ENCODE measurements at places on chromosomes 5 and 9. TPM values are rescaled to one million over a fixed set of nuclear protein-coding genes. Genes with fewer than 3 reads are reported as not detected.

GRCh38 chr5:154143211-154143641 is 47.3 kb upstream of the GALNT10 start:
- peaks cover 20% of the 10 kb centered on the region for H3K4me1 ChIP-seq
- DNase-seq: no peak
- no peaks in the 10 kb centered on the region for H3K36me3 ChIP-seq
- H3K27me3 ChIP-seq: peaks cover 28% of the 10 kb centered on the region

GRCh38 chr9:68683433-68683832 is 21.6 kb upstream of the PIP5K1B start:
- H3K27me3 ChIP-seq: peaks cover 22% of the 10 kb centered on the region
- H3K4me1 ChIP-seq: no peaks in the 10 kb centered on the region
- H3K4me3 ChIP-seq: no peak overlapping the region
- no peak for DNase-seq
- no peaks in the 10 kb centered on the region for H3K36me3 ChIP-seq

- no peak for DNase-seq
- H3K36me3 ChIP-seq: no peaks in the 10 kb centered on the region
- H3K4me1 ChIP-seq: peaks cover 6% of the 10 kb centered on the region
- no peak overlapping the region for H3K4me3 ChIP-seq
- H3K27me3 ChIP-seq: no peaks in the 10 kb centered on the region
These were observed 123.0 kb upstream of the RFX3 start for GRCh38 chr9:3648722-3649246.

TEK gene
- 0.74 TPM for total RNA-seq

DNA sequence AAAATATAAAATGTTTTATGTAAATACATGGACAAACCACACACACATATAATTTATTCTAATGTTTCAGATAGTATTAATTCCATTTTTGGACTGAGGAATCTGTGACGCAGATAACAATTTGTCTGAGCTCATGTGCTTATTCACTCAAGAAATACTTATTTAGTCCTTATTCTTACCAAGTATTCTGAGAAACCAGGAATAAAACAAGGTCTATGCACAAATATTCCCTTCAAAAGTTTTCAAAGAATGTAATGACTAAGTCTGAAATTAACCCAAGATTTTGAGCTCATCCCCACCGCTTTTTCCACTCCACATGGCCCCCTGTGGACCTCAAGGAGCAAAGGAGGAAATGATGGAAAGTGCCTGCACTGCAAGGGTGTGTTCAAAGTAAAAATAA is 1022.3 kb downstream of the EFNA5 start:
- no peaks in the 10 kb centered on the region for H3K36me3 ChIP-seq
- no peak for DNase-seq
- no peaks in the 10 kb centered on the region for H3K4me1 ChIP-seq
- no peak overlapping the region for H3K27ac ChIP-seq
- no peak overlapping the region for H3K4me3 ChIP-seq
- H3K27me3 ChIP-seq: no peaks in the 10 kb centered on the region

C5orf58 gene
- not detected for total RNA-seq

AK8 gene
- total RNA-seq: 5.5 TPM

- H3K27me3 ChIP-seq: peaks cover 4% of the 10 kb centered on the region
- H3K36me3 ChIP-seq: no peaks in the 10 kb centered on the region
- H3K4me3 ChIP-seq: no peak overlapping the region
- no peak for DNase-seq
- H3K4me1 ChIP-seq: peaks cover 16% of the 10 kb centered on the region
These were observed 835.5 kb downstream of the TLE4 start for GRCh38 chr9:80407220-80407619.

DNA sequence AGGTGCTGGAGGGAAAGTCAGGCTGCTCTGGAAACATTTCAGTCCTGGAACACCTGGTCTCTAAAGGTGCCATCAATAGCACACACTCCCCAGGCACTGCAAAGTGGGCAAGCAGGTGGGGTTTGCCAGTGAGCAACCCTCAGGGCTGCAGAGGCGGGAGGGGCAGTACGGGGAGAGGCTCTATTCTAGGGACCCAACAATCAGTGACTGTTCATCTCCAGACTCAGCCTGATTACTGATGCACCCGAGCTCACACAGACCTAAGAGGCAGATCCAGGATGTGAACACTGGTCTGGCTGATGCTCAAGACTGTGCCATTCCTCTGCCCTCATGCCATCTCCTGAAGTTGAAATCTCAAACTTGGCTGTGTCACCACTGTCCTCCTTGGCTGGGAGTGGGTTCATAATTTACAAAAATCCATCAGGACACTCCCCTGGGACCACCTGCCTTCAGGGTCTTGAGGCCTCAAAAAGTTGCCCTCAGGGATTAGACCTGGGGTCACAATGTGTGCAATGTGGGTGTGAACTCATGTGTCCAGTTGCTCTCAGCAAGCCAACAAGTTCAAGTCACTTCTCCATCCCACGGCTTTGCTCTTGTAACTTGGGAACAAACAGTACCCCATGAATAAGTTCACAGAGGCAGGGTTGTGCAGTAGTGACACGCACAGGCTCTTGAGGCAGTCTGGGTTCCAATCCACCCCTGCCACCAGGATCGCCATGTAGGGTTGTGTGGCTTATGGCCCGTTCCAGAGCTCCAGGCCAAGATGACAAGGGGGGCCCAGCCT is 19.9 kb upstream of the KCNMB1 start:
- no peak overlapping the region for H3K27ac ChIP-seq
- no peaks in the 10 kb centered on the region for H3K36me3 ChIP-seq
- no peak for DNase-seq
- H3K4me1 ChIP-seq: peaks cover 11% of the 10 kb centered on the region

- no peak overlapping the region for H3K4me3 ChIP-seq
- H3K4me1 ChIP-seq: peaks cover 6% of the 10 kb centered on the region
- H3K27me3 ChIP-seq: peaks cover 22% of the 10 kb centered on the region
- no peak overlapping the region for H3K27ac ChIP-seq
- no peak for DNase-seq
These were observed 43.8 kb downstream of the NR2F1 start for GRCh38 chr5:93626801-93627200.

PTGR1 gene
- total RNA-seq: 75.4 TPM

GRCh38 chr5:10157085-10157669 is 92.5 kb downstream of the ATPSCKMT start:
- no peak overlapping the region for H3K27ac ChIP-seq
- no peaks in the 10 kb centered on the region for H3K27me3 ChIP-seq
- no peak overlapping the region for H3K4me3 ChIP-seq

GRCh38 chr5:45795458-45795857 is 99.3 kb upstream of the HCN1 start:
- H3K27ac ChIP-seq: no peak overlapping the region
- no peak overlapping the region for H3K4me3 ChIP-seq
- H3K36me3 ChIP-seq: no peaks in the 10 kb centered on the region
- no peak for DNase-seq

- peaks cover 24% of the 10 kb centered on the region for H3K4me1 ChIP-seq
- H3K27ac ChIP-seq: peak overlapping the region; percentile 98
- peak overlapping the region; percentile 98 for H3K4me3 ChIP-seq
These were observed 621 bp downstream of the AK6 start for GRCh38 chr5:69368458-69369339.

DNA sequence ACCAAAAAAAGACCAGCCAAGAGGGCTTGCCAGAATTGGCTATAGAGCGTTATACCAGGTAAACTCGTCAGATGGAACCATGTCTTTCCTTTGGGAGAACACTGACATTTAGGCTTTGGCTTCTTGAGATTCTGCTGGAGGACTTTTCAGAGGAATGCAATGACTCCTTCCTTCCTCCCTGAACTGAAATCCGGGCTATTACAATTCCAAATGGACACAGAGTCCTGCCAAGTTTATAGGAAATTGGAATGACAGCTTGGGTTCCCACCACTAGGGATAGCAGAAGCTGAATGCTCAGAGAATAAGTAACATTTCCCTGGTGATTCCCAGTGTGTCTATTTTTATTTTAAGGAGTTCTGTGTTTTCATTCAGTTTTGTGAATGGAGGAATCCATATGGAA is 143.0 kb downstream of the FGF1 start:
- H3K36me3 ChIP-seq: no peaks in the 10 kb centered on the region
- H3K4me1 ChIP-seq: peaks cover 25% of the 10 kb centered on the region
- no peak overlapping the region for H3K4me3 ChIP-seq
- no peak overlapping the region for H3K27ac ChIP-seq
- no peak for DNase-seq

- H3K27ac ChIP-seq: peak overlapping the region; percentile 23
- peaks cover 16% of the 10 kb centered on the region for H3K4me1 ChIP-seq
- no peak overlapping the region for H3K4me3 ChIP-seq
- no peaks in the 10 kb centered on the region for H3K27me3 ChIP-seq
- DNase-seq: no peak
These were observed 5.8 kb upstream of the C6 start for GRCh38 chr5:41218929-41219657.

- peaks cover 25% of the 10 kb centered on the region for H3K4me1 ChIP-seq
- no peak overlapping the region for H3K4me3 ChIP-seq
- H3K36me3 ChIP-seq: peaks cover 4% of the 10 kb centered on the region
These were observed 192.9 kb downstream of the EPB41L4A start for GRCh38 chr5:112226215-112226614.

DNA sequence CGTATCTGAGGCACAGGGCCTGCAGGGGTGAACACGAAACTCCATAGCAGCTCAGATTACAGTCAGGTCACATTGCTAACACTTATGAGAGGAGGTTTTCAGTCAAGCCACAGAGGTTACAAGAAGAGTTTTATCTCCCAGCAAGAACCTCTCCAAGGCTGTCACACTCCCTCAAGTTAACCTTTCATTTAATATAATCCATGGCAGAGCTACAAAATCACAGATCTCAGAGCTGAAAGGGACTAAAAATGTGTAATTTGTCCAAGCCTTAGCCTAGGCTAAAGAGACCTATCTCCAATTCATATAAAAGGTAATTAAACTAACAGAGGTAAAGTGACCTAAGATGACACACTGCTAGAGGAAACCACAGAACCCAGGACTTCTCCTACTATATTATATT is 57.2 kb downstream of the MLANA start:
- H3K4me3 ChIP-seq: peak overlapping the region; percentile 37
- peak overlapping the region; percentile 32 for H3K27ac ChIP-seq
- peaks cover 15% of the 10 kb centered on the region for H3K4me1 ChIP-seq
- H3K27me3 ChIP-seq: no peaks in the 10 kb centered on the region
- no peak for DNase-seq

- H3K27me3 ChIP-seq: peaks cover 90% of the 10 kb centered on the region
- peak overlapping the region; percentile 74 for H3K4me3 ChIP-seq
- H3K4me1 ChIP-seq: peaks cover 11% of the 10 kb centered on the region
- no peak overlapping the region for H3K27ac ChIP-seq
- DNase-seq: no peak
- H3K36me3 ChIP-seq: no peaks in the 10 kb centered on the region
These were observed 195.8 kb upstream of the TBCA start for GRCh38 chr5:77971776-77972468.

ZNF618 gene
- total RNA-seq: 23.7 TPM

PCDHB6 gene
- total RNA-seq: 0.80 TPM

GRCh38 chr9:107188376-107188775 is 94.7 kb upstream of the RAD23B start:
- no peak overlapping the region for H3K4me3 ChIP-seq
- no peaks in the 10 kb centered on the region for H3K27me3 ChIP-seq
- H3K4me1 ChIP-seq: peaks cover 11% of the 10 kb centered on the region
- no peak overlapping the region for H3K27ac ChIP-seq
- no peaks in the 10 kb centered on the region for H3K36me3 ChIP-seq

GRCh38 chr9:121189660-121190059 is 12.0 kb downstream of the RAB14 start:
- no peaks in the 10 kb centered on the region for H3K27me3 ChIP-seq
- DNase-seq: no peak
- H3K36me3 ChIP-seq: peaks cover 17% of the 10 kb centered on the region

NFX1 gene
- total RNA-seq: 36.4 TPM

- H3K4me1 ChIP-seq: peaks cover 14% of the 10 kb centered on the region
- DNase-seq: no peak
- H3K27me3 ChIP-seq: no peaks in the 10 kb centered on the region
These were observed 724 bp downstream of the SGTB start for GRCh38 chr5:65721050-65721719.

SPATA31E1 gene
- total RNA-seq: not detected

- peaks cover 6% of the 10 kb centered on the region for H3K36me3 ChIP-seq
- H3K27ac ChIP-seq: no peak overlapping the region
- DNase-seq: no peak
- H3K4me3 ChIP-seq: no peak overlapping the region
These were observed 23.3 kb downstream of the ELL2 start for GRCh38 chr5:95938347-95938746.

SMIM33 gene
- not detected for total RNA-seq

OR1Q1 gene
- total RNA-seq: not detected

GRCh38 chr9:89137542-89138462 is 40.8 kb downstream of the SHC3 start:
- peaks cover 6% of the 10 kb centered on the region for H3K4me1 ChIP-seq
- DNase-seq: no peak
- no peak overlapping the region for H3K4me3 ChIP-seq
- H3K27me3 ChIP-seq: no peaks in the 10 kb centered on the region
